ENCODE measurements at places on chromosomes 7 and 10.

- no peak for DNase-seq
Measured at GRCh38 chr7:80785961-80786536, 132.8 kb downstream of the SEMA3C start.

DNA sequence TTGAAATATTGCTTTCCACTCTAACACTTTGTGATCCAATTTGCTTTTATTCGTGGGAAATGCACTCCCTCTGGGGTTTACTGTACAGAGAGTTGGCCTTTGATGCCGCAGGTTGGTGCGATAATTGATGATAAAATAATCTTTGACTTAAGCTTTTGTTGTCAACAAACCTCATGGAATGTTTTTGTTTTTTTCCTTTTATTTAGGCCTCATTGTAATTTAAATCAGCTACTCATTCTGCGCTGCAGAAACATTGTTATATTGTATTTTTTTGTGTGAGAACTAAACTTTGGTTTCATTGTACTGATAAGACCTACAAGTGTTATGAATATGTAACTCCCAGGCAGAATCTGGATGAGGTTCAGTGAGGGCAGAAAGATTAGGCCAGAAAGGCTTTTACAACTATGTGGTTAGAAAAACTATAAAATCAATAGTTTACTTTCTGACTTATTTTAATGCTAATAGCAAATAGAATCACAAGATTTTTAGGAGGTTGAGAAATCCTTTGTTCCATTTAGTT, 76.8 kb upstream of the POM121L12 start:
- DNase-seq = no peak

- no peak for DNase-seq
Measured at GRCh38 chr10:62794306-62794705, 10.2 kb upstream of the ADO start.

DNA sequence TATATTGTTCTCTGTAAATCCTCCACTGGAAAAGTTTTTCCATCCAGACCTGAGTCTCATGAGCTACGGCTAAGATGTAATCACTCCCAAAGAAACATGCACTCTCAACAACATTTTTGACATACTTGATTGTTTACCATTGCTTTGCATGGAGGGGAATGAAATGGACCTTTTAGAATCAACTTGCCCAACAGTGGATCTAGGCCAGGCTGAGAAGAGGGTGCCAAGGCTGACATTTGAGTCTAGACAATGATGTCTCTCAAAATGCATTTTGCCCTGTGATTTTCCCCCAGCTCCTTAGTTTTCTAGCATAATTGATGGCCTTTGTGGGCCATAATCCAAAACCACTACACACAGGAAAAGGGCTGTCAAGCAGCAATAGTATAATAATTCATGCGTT, 297.9 kb upstream of the KLF6 start:
- DNase-seq = no peak

DNA sequence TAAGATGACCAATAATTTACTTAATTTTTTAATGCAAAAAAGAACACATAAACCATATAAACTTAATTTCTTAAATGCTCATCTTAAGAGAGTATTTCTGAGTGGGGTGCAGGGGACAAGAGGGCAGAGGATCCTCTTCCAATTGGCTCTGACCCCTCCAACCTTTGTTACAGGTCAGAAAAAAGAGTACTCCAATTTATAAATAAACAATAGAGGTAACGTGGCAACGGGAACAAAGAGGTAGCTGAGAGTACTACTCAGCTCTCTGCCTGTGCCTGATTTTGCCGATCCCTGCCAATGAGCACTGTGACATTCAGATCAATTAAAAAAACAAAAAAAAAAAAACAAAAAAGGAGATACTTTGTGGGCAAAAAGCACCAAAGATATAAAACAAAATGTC, 307.9 kb downstream of the PARD3 start:
- DNase-seq = no peak

DNA sequence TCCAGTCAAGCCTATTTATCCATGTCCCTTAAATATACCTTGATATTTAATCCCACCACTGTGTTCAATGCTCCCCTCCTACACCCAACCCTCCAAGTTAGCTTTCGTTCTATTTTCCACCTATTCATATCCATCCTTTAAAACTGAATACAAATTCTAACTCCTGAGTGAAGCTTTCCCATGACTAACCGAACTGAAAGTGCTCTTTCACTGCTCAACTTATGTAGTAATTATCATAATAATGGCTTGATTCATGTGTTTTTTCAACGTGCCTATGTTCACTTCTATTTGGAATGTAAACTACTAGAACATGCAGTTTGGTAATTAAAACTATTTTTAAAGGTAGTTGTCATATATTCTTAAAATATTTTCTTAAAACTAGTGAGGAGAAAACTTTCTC, 58.0 kb downstream of the NDUFB2 start:
- no peak for DNase-seq

- DNase-seq = no peak
Measured at GRCh38 chr7:68752485-68753178, 845.6 kb upstream of the AUTS2 start.
